ENCODE measurements at places on chromosomes 2 and 18.

GRCh38 chr2:240433973-240434727, 1.3 kb upstream of the GPC1 start:
- no peak for DNase-seq

DNA sequence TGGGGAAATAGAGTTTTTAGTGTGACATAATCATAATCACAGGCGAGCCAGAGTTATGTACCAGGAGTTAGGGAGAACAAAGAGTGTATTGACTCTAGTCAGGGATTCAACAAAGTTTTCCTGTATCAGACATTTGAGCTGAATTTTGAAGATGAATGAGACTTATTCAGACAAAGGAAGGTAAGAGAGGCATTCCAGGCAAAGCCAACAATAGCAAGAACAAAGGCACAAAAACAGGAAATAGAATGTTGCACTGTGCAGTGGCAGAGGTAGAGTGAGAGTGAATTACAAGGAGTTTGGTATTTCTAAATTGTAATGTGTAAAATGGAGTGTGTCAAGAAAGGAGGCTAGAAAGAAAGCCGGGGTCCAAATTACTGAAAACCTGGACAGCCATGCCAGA, 156.2 kb downstream of the CCDC148 start:
- DNase-seq = no peak

- DNase-seq = no peak
These were observed 37.0 kb upstream of the CRIM1 start for GRCh38 chr2:36318547-36318946.

DNA sequence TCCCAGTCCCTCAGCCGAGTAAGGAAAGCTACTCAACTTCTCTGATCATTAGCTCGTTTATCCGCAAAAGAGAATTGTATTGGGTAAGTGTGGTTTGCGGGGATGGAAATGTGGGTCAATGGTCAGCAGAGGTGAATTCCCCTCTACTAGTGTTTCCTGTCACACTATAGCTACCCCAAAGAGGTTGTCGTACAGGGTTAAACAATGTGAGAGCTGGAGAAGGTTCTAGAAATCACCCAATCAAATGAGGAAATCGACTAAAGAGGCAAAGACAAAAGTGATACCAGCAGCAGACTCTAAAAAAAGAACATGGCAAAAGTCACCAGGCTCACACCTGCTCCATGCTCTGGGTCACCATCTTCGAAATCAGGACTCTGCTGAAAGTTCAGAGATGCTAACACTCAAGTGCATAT, 144.7 kb upstream of the ITGA4 start:
- DNase-seq = no peak

DNA sequence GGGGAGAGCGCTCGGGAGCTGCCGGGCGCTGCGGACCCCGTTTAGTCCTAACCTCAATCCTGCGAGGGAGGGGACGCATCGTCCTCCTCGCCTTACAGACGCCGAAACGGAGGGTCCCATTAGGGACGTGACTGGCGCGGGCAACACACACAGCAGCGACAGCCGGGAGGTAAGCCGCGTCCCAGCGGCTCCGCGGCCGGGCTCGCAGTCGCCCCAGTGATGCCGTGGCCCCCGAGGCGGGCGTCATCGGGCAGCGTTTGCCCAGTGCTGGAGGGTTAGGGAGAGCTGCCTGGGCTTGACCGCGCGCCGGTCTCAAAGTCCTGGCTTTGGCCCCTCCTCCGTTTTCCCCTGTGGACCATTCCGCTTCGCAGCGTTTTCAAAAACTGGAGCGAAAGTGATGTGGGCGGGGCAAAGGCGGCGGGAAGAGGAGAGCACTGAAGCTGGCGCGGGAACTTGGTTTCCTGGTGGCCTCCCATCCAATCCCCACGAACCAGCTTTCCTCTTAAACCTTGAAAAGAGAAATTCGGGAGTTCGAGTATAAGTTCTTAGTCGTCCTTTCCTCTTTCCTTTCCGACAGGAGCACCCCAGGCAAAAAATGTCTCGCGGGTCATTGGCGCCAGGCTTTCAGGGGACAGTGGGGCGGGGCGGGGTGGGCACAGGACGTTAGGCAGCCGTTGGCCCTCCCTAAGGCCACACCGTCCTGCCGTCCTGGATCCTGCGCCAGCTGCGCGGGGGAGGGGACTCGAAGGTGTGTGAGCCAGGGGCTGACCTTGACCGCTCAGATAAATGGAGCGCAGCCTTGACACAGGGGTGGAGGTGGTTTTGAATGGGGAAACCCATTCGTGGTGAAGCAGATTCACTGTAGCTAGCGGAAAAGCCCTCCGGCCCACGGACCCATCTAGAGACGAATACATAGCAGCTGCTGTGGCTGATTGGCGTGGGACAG, 821 bp downstream of the TYMS start:
- peak; percentile 39 for DNase-seq

GRCh38 chr18:22088996-22089640, 80.3 kb upstream of the GATA6 start:
- no peak for DNase-seq

DNA sequence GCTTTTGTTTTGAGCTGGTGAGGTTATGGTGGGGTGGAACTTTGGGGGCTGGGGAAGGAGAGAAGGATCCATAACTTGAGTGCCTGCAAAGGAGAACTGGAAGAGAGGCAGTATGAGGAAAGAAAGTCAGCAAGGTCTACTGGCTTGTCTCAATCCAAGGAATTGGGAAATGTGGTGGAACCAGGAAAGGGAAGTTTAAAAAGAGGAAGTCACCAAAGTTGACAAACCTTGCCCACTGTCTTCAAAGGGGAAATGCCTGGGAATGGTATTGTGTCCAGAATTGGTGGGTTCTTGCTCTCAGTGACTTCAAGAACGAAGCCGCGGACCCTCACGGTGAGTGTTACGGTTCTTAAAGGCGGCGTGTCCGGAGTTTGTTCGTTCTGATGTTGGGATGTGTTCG, 304.1 kb upstream of the FAM98A start:
- DNase-seq = no peak

DNA sequence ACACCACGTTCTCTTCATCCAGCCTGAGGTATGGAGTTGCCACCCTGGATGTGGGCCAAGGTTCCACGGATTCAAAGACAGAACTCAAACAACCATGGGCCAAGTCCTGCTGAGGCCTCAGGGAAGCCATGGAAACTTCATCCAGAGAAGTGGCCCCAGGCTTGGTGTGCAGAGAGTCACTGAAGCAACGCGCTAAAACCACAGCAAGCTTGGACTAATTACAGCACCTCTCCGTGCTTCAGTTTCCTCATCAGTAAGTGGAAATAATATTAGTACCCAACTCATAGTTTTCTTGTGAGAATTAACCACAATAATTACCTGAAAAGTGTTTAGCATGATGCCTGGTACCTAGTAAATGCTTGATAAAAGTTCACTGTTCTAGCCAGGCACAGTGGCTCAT, 19.2 kb upstream of the AP1S3 start:
- no peak for DNase-seq

GRCh38 chr2:232038251-232038880, 76.9 kb downstream of the DIS3L2 start:
- no peak for DNase-seq

- no peak for DNase-seq
These were observed 266.3 kb downstream of the TWIST2 start for GRCh38 chr2:239114119-239114581.

DNA sequence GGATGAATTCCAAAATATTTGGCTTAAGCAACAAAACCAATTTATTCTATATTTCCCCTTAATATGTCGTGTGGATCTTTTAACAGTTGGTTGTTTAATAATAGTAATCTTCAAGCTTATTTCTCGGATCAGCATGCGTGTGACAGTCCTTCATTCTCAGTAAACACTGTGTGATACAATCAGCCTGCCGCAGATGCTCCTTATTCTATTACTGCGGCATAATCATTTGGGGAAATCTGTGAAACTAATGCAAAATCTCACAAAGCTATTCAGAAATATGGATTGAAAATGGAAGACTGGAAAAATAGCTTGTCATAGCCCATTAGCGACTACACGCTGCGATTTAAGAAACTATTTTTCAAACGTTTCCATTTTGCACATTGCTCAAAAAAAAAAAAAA, 36.9 kb downstream of the LINC00305 start:
- DNase-seq = no peak

GRCh38 chr18:62524440-62525200, 1.8 kb downstream of the ZCCHC2 start:
- DNase-seq = peak; percentile 43

DNA sequence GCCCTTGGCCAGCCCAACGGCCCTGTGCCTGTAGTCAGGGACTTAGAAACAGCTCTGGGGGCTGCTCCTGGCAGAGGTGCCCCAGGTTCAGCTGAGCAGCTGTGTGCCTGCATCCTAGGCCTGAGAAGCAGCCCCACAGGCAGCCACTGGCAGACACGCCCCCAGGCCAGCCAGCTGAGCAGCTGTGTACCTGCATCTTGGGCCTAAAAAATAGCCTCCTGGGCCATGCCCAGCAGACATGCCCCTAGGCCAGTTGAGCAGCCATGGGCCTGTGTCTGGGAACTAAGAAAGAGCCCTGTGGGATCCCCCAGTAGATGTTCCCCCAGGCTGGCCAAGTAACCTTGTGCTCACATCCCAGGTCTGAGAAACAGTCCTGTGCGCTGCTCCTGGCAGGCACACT, 64.0 kb downstream of the TBR1 start:
- DNase-seq = no peak

DNA sequence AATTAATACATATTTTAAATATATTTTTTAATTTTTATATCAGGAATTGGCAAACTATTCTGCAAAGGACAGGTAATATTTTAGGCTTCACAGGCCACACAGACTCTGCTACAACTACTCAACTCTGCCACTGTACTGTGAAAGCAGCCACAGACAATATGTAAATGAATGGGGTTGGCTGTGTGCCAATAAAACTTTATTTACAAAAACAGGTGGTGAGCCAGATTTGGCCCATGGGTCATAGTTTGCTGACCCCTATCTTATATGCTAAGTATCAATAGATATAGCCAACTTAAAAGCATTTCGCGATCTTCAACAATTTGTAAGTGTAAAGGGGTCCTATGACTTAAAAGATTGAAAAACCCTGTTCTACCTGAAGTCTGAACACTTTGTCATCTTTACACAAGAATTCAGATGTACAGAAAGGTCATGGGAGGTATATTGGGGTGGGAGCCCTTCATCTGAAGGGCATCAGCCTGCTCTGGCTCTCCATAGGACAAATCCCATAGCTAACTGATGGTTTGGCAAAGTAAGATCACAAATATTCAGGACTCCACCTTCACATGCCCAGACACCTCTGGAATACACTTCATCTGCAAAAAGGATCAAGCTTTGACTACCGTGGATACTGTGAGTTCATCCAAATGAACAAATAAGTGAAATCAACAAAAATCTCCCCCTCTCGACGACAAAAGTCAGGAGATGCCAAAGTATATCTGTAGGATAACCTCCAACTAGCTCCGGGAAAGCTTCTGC, 65.9 kb downstream of the C1D start:
- DNase-seq = no peak

DNA sequence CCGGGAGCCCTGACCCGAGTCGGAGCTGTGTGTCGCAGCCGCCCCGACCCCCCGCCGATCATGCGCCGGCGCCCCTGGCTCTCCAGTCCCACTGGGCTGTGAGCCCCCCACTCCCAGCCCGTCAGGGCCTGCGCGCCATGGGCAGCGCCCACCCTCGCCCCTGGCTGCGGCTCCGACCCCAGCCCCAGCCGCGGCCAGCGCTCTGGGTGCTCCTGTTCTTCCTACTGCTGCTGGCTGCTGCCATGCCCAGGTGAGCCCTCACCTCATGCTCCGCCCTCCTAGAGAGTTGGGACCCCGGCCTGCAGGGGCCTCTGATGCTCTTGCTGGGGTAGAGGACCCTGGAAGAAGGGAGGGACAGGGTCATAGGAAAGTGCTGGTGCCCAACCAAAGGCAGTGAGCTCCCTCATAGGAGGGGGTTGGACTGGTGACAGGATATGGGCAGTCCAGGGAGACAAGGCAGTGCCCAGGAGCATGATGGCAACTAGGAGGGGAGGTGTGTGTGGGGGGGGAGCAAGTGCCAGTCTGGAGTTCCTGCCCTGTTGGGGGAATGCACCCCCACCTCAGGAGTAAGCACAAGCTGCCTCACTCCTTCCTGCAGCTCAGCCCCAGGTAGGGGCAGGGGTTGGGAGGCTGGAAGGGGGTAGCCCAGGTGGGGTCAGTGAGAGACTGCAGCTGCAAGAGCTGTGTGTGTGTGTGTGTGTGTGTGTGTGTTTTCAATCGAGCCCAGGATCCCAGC, 375 bp downstream of the WNT10A start:
- DNase-seq = no peak

DNA sequence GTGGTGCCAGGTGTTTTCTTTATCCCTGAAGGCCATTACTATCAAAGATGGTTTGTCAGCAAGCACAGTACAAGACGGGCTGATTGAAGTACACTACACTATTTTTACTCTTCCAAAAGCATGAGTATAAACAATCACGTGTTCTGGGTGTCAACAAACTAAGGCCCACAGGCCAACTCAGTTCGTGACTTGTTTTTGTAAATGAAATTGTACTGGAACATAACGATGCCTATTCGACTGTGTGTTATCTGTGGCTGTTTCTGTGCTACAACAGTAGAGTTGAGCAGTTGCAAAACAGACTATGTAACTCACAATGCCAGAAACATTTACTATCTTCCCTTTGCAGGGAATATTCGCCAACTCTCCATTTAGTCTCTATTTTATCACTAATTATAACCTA, 12.3 kb downstream of the MRPS5 start:
- no peak for DNase-seq

GRCh38 chr2:108614043-108614545, 79.8 kb downstream of the LIMS1 start:
- DNase-seq = no peak

DNA sequence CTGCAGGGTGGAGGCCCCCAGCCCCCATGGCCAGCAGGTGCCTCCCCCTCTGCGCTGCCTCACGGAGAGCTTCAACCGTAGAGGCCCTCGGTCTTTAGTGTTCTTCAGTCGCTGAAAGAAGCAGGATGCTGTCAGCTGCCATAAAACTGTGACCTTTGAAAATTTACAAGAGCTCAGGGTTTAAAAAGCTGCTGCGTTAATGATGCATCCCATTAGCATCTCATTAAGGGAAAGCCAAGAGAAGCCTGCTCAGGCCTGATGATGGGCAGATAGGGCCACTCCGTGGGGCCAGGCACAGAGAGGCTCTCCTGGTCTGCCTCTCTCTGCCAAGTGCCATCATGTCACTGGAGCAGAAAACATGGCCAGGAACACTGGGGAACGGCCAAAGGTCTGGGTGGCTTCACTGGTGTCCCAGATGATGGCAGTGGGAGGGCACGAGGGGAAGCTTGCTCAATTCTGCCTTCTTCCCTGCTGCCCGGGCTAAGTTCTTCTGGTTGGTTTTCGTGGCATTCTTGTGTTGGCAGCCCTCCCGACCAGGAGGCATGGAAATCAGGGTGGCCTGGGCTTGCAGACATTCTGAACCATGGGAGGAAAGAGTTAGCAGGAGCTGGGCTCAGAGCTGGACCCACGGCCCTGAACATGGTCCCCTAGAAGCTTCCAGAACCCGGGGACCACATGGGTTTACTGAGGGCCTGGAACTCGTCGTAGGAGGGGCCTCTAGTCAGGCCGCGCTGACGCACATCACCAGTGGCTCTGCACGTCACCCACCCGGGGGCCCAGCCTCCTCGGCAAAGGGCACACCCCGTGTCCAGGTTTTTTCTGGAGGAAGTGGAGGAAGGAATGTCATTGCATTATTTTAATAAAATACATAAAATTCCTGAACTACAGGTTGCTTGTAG, 250.7 kb downstream of the KLHL29 start:
- DNase-seq = no peak

- DNase-seq = no peak
These were observed 58.2 kb downstream of the PMAIP1 start for GRCh38 chr18:59957957-59958356.

All from activated T-cell treated with anti-CD3 and anti-CD28 coated beads for 4 hours (primary cell).